Adipocyte (in vitro differentiated cells): ENCODE measurements at places on chromosomes 1 and 21.

DNA sequence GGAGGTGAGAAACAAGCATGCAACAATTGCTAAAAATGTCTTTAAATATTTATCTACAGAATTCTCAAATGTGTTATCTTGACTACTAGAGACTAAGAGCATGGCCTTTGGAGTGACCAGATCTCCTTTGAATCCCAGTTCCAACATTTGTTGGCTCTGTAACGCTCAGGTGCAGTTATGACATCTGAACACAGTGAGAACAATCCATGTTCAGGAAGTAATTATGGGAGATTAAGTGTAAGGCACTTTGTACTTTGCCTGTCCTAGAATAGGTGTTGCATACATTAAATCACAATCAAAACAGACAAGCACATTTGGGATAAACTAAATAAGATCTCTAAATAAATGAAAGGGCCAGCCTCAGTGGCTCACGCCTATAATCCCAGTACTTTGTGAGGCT lies 454.5 kb downstream of the SMYD3 start:
- DNase-seq: no peak

- peak; percentile 81 for DNase-seq
Measured at GRCh38 chr1:210123924-210124589, 108.5 kb upstream of the SERTAD4 start.

DNA sequence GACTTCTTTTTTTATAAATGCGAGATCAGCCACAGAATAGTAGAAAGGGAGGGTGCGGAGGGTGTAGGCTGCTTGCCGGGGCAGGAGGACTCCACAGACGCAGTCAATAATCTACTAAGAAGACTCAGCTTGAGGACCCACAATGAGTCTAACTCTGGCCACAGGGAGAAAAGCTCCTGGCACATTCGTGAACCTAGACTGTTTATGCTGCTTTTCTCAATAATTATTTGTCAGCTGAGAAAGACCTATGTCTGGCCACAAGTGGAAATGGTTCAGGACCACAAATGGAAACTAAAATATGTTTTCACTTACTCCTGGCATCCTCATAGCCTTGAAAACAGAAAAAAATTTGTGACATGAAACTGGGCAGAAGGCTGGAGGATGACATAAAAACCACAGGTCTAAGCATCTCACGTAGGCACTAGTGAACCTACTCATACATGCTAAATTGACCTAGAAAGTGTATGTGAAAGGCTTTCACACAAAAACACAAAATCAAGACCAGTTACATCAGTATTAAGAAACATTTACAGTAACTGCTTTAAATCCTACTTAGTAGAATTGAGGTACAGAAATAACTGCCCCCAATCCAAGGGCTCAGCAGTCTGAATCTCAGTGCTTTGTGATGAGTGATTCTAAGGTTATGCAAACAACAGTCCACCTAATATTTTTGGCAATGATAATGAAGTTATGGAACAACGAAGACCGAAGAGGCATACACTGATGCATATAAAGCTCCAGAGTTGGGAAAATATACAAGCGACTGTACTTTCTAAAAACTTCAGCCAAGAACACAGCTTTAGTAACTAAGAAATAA lies 159.5 kb downstream of the SLC45A1 start:
- peak; percentile 80 for DNase-seq

- DNase-seq: peak; percentile 36
Measured at GRCh38 chr1:159817276-159818041, 9.2 kb upstream of the SLAMF8 start.

- DNase-seq: peak; percentile 72
Measured at GRCh38 chr1:39901714-39902459, at the start of gene MYCL. MYCL (minus strand) TSS chr1:39901917; CDS start chr1:39901434, 483 bp downstream.

DNA sequence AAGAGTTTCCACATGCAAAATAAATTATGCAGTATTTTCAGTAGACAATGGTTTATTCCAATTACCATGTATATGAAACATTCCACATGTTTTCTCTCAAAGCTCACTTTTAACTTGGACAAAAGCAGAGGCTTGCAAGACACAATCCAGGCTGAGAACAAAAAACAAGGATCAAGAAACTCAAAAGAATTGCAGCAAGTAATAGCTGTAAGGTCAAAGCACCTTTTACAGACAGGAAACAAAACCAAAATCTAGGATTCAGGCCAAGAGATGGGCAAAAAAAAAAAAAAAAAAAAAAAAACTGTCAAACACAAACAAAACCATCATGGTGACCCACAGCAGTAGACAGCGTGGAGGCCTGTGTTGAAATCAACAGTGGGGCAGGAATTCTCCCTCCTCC lies 9.3 kb downstream of the RGS1 start:
- DNase-seq: no peak

DNA sequence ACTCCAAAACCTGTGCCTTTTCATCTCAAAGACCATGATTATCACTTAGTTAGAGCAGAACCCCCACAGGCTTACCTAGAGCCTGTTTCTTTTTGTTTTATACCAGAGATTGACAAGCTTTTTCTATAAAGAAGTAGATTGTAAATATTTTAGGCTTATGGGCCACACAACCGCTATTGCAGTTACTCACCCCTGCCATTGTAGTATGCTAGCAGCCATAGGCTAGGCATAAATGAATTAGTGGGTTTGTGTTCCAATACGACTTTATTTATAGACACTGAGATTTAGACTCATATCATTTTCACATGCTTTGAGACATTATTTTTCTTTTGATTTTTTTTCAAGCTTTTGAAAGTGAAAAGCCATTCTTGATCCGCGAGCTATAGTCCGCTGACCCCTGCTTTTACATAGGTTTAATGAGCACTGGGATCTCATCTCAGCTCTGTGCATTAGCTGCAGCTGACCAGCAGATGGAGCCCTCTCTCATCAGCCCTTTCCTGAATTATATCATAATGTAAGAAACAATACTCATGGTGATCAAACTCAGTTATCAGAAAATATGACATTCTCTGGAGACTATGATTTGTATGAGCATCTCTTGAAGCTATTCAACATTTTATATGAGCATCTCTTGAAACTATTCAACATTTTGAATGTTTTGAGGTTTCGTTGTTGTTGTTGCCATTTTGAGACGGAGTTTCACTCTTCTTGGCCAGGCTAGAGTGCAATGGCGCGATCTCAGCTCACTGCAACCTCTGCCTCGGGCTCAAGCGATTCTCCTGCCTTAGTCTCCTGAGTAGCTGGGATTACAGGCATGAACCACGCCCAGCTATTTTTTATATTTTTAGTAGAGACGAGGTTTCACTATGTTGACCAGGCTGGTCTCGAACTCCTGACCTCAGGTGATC lies 111.9 kb upstream of the L1TD1 start:
- DNase-seq: peak; percentile 77

DNA sequence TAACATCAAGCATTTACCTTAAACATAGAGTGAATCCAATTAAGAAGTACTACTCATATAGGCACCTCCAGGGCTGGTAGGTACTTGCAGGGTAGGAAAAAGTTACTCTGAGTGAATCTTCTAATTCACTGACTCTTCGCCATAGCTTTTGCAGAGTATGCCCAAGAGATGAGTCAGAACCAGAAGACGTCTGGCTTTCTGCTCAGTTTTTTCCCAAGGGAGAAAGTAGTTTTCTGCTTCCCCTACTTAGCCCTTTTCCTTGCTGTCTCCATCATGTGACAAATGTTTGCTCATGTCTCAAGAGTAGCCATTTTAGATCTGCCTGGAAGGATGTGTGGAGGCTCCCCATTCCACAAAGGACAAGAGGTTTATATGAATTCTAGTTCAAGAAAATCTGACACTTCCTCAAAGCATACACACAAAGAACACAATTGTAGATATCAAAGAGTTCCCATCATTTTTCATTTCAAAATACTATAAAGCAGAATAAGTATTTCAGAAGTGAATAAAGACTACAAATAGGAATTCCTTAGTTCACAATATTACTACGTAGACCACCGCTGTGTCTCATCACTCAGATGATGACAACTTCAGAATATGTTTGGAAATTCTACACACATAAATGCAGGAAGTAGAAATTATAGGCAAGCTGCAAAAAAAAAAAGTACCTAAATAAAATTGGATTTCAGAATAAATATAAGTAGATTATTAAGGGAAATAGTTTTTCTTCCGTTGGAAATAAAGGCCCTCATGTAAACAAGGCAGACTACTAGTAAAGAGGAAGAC lies 98.5 kb downstream of the ASH1L start:
- peak; percentile 81 for DNase-seq

GRCh38 chr21:45300786-45301520 lies 13.3 kb upstream of the POFUT2 start:
- no peak for DNase-seq

DNA sequence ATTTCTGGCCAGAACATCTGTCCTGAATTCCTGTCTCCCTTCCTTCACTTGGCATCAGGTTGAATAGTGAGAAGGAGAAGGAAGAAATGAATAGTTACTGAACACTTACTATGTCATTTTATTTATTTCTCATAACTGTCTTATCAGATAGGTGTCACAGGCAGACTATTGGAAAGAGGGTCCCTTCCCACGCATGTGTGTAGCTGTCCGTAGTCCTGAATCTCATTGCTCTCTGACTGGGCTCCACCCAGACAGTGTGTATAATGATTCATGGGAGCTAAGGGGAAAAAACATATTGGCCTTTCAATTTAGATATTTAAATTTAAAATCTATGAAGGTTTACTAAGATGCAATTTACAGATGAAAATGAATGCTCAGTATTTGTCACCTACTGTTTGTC lies 86.1 kb downstream of the OMA1 start:
- DNase-seq: peak; percentile 37

DNA sequence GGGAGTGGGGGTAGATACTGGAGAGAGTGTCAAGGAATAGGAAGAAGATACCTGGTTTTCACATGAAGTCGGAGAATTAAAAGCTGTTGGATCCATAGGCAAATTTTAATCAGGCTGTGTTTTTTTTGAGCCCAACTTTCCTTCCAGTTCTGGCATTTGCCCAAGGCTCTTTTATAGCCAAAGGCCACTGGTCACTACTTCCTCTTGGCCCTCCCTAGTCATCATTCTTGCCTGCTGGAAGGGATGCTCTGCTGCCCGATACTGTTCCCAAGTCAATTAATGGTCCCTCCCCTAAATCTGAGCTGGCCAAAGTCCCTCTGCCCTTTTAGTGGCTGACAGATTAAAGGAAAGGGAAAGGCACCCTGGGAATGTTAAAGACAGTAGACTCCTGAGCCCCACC lies 102.8 kb upstream of the ZNF648 start:
- no peak for DNase-seq

GRCh38 chr1:107935396-107936064 lies 29.4 kb downstream of the VAV3 start:
- no peak for DNase-seq

GRCh38 chr1:219797009-219797408 lies 131.3 kb downstream of the SLC30A10 start:
- no peak for DNase-seq

- no peak for DNase-seq
Measured at GRCh38 chr1:26155370-26156284, 3.3 kb upstream of the FAM110D start.

GRCh38 chr1:114368560-114369255 lies 142.3 kb downstream of the TRIM33 start:
- DNase-seq: no peak

- DNase-seq: no peak
Measured at GRCh38 chr1:12326986-12327385, 97.2 kb downstream of the VPS13D start.

- DNase-seq: peak; percentile 46
Measured at GRCh38 chr1:226702318-226702956, 36.6 kb downstream of the ITPKB start.

GRCh38 chr1:200373811-200374231 lies 36.0 kb downstream of the ZNF281 start:
- DNase-seq: no peak

- peak; percentile 50 for DNase-seq
Measured at GRCh38 chr1:21344750-21345443, 54.6 kb upstream of the ECE1 start.

GRCh38 chr1:187001198-187001889 lies 172.6 kb downstream of the PLA2G4A start:
- peak; percentile 87 for DNase-seq

- no peak for DNase-seq
Measured at GRCh38 chr1:153525088-153525728, 10.6 kb downstream of the S100A6 start.
